Left renal pelvis (tissue), 4 donors: ENCODE measurements at places on chromosomes 13 and 19.

DNA sequence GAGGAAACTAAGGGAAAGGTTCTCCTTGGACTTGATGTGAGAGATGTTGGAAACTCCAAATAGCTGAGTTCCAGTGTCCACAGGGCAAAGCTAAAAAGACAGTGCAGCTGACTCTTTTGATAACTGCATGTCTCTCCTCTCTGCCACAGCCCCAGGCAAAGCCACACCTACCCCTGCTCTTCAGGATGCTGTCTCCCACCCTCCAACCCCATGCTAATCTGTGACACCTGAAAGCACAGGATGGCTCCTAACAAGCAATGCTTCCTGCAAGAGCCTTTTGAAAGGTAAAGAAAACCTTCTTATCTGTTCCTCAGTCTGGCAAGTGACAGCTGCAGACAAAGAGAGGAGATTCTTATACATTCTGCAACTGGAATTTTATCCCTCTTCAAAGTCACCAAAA, 14.5 kb downstream of the SLC46A3 start:
- DNase-seq = no peak

GRCh38 chr19:737591-738093, 13.3 kb upstream of the MISP start:
- DNase-seq = no peak

DNA sequence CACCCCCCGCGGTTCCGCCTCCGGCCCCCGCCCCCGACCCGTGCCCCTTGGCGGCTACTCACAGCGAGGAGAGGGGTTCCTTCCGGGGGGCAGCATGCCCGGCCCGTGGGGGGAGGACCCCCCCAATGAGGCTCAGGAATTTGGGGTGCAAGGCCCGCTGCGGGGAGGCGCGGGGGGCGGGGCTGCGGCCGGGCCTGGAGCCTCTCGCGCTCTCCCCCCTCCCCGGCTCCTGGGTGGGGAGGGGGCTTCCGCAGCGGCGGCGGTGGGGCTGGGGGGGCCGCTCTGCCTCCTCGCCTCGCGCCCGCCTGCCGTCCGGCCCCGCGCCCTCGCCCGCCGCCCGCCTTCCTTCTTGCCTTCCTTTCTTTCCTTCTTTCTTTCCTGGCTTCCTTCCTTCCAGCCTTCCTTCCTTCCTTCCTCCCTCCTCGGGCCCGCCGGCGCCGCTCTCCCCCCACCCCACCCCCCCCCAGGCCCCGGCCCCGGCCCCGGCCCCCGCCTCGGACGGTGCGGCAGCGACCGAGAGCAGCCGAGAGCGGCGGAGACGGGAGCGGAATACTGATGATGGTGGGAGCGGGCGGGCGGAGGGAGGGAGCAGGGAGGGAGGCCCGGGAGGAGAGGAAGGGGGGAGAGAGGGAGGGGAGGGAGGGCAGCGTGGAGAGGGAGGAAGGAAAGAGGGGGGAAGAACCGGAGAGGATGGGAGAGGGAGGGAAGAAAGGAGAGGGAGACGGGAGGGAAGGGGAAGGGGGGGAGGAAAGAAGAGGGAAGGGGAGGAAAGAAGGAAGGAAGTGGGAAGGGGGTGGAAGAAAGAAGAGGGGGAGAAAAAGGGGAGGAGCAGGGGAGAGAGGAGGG, at the start of gene LRRC4B:
Gene LRRC4B, minus strand, starts transcription at position 554 of the 846 bp plus-strand sequence. CDS start 19,597 bp downstream, outside the sequence.
- DNase-seq = peak; percentile 78

DNA sequence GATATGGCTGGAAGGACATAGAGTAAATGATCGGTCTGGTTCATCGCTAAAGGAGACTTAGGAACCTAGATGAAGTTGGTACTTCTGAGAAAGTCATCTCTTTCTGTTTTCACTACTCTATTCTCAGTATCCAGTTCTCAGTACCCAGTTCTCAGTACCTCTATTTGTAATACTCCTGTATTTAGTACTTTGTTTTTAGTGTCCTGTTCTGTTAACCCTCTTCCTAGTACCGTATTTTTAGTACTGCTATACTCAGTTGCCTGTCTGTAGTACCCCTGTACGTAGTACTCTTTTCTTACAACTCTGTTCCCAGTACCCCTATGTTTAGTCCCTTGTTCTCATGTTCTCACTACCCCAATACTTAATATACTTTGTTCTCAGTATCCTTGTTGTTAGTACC, 1.2 kb downstream of the RFXAP start:
- DNase-seq = no peak

- no peak for DNase-seq
Measured at GRCh38 chr19:51441410-51442390, 16.6 kb downstream of the SIGLEC8 start.

DNA sequence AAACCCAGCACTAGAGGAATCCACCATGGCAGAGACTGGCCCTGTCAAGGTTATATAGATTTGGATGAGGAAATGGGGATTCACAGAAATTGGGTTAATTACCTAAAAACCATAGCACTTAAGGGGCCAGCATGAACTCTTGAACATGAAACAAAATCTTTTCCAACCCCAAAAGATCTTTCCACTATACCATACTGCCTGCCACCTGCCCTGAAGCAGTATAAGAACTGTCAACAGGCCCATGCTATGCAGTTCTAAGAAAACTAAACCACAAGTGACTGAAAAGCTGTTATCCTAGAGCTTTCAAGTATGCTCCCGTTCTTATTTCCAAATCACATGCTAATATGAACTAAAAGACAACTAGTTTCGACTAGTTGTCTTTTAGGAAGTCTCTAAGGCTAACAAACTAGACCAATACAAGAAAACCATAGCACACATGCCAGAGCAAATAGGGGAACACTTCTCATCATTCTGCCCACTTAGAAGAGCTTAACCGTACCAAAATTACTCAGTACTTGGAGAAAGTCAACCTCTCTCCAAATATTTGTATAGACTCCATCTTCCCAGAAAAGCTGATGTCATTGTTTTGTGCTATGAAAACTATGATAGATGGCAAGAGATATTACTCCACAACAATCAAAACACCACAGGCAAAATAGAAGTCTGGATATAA, 27.5 kb downstream of the HSPH1 start:
- no peak for DNase-seq

GRCh38 chr19:58001895-58002369, 688 bp downstream of the ZNF606 start:
- peak; percentile 21 for DNase-seq

DNA sequence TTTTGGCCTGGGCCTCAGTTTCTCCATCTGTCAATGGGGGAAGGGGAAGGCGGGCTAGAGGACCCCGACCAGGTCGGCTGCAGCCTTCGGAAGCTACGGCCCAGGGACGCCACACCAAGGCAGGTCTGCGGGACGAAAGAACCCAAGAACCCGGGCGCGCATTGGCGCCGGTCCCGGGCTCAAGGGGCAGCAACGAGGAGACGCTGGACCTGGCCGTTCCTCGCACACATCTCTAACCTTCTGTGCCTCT, 739 bp upstream of the ILF3 start:
- DNase-seq = no peak

- DNase-seq = peak; percentile 48
Measured at GRCh38 chr13:22114630-22115311, 443.9 kb downstream of the FGF9 start.

DNA sequence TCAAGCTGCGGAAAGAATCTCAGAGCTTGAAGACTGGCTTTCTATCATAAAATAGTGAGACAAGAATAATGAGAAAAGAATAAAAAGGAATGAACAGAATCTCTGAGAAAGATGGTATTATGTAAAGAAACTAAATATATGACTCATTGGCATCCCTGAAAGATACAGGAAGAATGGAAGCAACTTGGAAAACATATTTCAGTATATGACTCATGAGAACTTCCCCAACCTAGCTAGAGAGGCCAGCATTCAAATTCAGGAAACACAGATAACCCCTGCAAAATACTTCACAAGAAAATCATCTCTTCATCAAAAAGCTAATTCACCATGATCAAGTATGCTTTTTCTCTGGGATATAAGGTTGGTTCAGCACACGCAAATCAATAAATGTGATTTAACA, 2318.0 kb downstream of the PCDH9 start:
- no peak for DNase-seq

GRCh38 chr13:99486996-99487395, 14.3 kb upstream of the TM9SF2 start:
- DNase-seq = no peak

GRCh38 chr13:46609052-46609451, 56.1 kb downstream of the LRCH1 start:
- no peak for DNase-seq

GRCh38 chr13:22091971-22092300, 421.1 kb downstream of the FGF9 start:
- DNase-seq = no peak

- no peak for DNase-seq
Measured at GRCh38 chr13:44703371-44703770, 127.2 kb upstream of the TSC22D1 start.

GRCh38 chr13:51727634-51728274, 76.2 kb downstream of the DHRS12 start:
- DNase-seq = no peak

- no peak for DNase-seq
Measured at GRCh38 chr13:107960301-107960700, 255.0 kb downstream of the LIG4 start.

DNA sequence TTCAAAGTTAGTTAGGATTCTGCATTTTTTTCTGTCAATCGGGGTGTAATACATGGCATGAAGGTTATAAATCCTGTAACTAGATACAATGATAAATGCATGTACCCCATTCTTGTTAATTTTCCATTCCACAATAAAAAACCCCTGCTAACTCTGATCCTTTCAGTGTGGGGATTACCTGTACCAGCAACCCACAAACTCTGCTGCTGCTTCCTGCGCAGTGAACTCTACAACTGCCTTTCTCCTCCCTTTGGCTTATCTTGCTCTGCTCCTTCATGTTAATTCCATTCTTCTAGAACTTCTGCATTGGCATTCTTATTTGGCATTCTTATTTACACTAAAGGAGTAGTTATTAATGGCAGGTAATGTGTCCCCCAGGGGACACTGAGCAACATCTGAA, 273.1 kb downstream of the KLF12 start:
- no peak for DNase-seq

GRCh38 chr13:29956853-29957252, 106.4 kb upstream of the UBL3 start:
- peak; percentile 8 for DNase-seq

GRCh38 chr19:39342647-39343305, 555 bp downstream of the SAMD4B start:
- DNase-seq = no peak

- DNase-seq = no peak
Measured at GRCh38 chr13:113813749-113814434, 50.0 kb downstream of the GAS6 start.

GRCh38 chr19:18167975-18168645, 5.5 kb upstream of the IFI30 start:
- no peak for DNase-seq

DNA sequence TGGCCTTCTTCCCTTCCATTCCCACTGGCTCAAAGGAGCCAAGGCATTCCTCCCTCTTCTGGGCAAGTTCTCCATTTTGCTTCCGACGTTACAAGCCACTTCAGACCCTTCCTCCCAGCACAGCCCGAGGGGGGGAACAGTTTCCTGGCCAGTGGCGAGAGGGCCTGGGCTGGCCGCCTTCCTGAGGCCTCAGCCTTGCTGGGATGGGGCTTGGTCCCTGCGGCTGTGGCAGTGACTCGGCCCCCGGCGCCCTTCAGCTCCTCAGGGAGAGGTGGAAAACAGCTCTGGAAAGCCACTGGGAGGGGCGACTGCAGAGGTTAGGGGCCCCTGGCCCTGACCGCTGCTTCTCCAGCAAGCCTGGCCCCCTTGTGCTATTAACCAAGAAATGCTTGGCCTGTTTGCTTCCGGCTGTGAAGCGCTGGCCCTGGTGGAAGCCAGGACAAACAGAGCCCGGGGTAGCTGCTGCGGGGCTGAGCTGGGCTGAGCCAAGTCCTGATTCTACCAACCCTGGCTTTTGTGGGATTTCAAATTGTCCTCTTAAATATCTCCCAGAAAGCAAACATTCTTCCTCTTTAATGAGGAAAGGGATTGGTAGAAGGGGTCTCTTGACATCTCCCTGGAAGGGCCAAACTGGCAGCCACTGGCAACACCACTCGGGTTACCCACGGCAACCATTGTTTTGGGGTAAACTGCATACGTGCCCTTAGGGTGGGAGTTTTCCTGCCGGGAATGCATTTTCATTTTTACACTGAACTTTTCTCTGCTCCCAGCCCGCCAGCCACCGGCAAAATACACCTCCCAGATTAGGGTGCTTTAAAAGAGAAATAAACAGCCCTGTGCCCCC, 38.7 kb downstream of the C13orf46 start:
- DNase-seq = no peak

DNA sequence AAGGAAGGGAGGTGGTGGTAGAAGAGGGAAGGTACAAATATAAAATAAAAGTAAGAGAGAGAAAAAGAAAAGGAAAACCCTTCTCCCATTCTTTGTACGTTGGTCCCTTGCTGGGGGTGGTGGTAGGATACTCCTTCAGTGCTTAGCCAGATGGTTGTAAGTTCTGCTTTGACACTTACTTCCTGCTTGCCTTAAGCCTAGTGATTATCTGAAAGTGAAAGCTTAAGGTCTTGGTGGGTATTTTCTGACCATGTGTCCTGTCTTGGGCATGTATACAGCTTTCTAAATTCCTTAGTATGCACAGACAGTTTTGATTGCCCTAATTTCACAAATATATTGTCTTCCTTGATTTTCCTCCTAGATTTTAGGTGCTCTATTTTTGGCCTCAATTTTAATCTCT, 314.8 kb downstream of the PCDH17 start:
- DNase-seq = no peak

GRCh38 chr13:24073657-24074056, 86.9 kb upstream of the SPATA13 start:
- DNase-seq = no peak

DNA sequence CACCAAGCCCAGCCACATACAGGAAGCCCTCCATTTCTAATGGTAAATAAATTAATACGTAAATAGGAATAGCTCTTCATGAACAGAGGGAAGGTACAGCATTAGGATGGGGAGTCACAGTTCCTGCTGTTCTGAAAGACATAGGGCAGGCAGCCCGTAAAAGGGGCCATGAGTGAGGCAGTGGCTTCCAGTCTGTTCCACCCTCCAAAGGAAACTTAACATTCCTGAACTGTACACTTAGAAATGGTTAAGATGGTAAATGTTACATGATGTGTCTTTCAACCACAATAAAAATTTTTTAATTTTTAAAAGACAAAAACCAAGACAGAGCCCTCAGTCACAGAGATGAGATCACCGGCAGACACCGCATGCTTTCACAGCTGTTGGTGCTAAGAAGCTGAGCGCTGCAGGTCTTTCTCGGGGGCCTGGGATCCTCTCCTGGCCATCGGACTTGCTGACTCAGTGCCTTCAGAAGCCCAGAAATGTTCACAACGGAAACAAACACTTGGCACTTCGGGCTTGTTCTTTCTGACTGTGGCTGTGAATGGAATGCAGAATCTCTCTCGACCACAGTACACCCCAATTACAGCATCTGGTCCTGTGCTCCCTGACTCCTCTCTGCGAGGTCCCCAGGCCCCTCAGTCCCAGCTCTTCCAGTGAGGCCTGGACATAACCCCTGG, 36.4 kb downstream of the EPS15L1 start:
- no peak for DNase-seq
